ENCODE measurements at places on chromosomes 13 and 19. TPM values are rescaled to one million over a fixed set of nuclear protein-coding genes. Genes with fewer than 3 reads are reported as not detected.

The EPSTI1 gene
- total RNA-seq, result 3.1 TPM

The NLRP9 gene
- total RNA-seq, result not detected

The KCNC3 gene
- 0.91 TPM for total RNA-seq

The ZNF534 gene
- not detected for total RNA-seq

The SMIM7 gene
- 45.7 TPM for total RNA-seq

The FREM2 gene
- total RNA-seq, result not detected

The CD22 gene
- not detected for total RNA-seq

The ZNF550 gene
- 8.4 TPM for total RNA-seq

The S1PR4 gene
- 1.7 TPM for total RNA-seq

The MYO1F gene
- 0.22 TPM for total RNA-seq

The LIG4 gene
- 9.2 TPM for total RNA-seq

The KMT2B gene
- total RNA-seq, result 37.2 TPM

The HSPB6 gene
- 2.7 TPM for total RNA-seq

The SSC5D gene
- 1.3 TPM for total RNA-seq

The ICAM5 gene
- total RNA-seq, result not detected

The NLRP4 gene
- not detected for total RNA-seq

The RGL3 gene
- 1.7 TPM for total RNA-seq

The TMEM38A gene
- total RNA-seq, result 1.6 TPM

The RFPL4A gene
- not detected for total RNA-seq

The TSSK6 gene
- total RNA-seq, result 0.35 TPM

The IL12RB1 gene
- total RNA-seq, result not detected

The OR10H1 gene
- not detected for total RNA-seq

The SYT5 gene
- total RNA-seq, result 0.42 TPM

The MEIOSIN gene
- total RNA-seq, result not detected

The UNC13A gene
- total RNA-seq, result 0.09 TPM

The ZNF177 gene
- 0.42 TPM for total RNA-seq

Data from endothelial cell of umbilical vein (primary cell).